ENCODE measurements at places on chromosomes 1 and 21. TPM values are rescaled to one million over a fixed set of nuclear protein-coding genes. Genes with fewer than 3 reads are reported as not detected.

Gene DAB1
- 6.3 TPM for polyA plus RNA-seq

- DNase-seq, result no peak
Observed at GRCh38 chr1:109216662-109217061, 2.9 kb downstream of the SARS1 start.

Gene MTF2
- 45.1 TPM for polyA plus RNA-seq

DNA sequence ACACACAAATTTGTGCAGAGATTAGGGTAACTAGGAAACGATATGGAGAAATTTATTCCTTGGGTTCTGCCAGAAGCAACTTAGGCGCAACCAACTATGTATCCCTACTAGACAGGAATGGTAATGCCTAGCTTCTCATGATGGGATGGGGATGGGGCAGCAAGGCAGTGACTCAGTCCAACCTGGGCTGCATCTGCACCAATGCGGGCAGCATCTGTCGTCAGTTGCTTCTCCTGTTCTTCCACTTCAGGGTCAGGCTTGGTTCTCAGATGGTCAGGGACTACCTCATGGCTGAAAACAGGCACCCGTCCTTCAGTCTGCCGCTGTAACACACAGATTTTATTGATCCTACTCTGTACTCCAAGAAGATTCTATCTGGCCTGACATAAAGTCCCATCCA lies 2.9 kb downstream of the MED8 start:
- no peak for DNase-seq

All from right renal cortex interstitium (tissue), 3 donors.